ENCODE measurements at places on chromosomes 12 and 14. TPM values are rescaled to one million over a fixed set of nuclear protein-coding genes. Genes with fewer than 3 reads are reported as not detected.

Gene MANSC4
- not detected for total RNA-seq

DNA sequence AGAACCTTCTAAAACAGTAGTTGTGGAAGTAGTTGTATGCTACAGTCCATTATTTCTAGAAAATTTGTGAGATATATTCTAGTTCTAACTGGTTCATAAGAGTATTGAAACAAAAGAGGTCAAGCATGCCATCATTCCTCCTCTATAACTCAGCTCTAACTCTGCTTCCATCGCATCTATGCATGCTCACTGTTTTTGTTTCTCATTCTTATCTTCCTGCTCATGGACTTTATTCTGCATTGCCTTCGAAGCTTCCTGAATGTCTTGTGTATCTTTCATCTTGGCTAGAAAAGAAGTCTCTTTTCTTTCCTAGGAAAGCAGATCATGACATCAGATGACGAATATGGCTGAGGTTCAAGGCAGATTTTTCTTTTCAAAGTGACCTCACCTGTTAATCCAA, 402 bp downstream of the LMNTD1 start:
- H3K27ac ChIP-seq, result no peak overlapping the region
- no peak overlapping the region for H3K4me3 ChIP-seq
- no peaks in the 10 kb centered on the region for H3K27me3 ChIP-seq
- no peaks in the 10 kb centered on the region for H3K36me3 ChIP-seq
- H3K4me1 ChIP-seq, result peaks cover 8% of the 10 kb centered on the region
- no peak for DNase-seq

GRCh38 chr12:19759227-19759626, 319.9 kb downstream of the AEBP2 start:
- peaks cover 59% of the 10 kb centered on the region for H3K4me1 ChIP-seq
- no peak overlapping the region for H3K4me3 ChIP-seq

GRCh38 chr14:103118663-103119404, 4.4 kb upstream of the TNFAIP2 start:
- H3K4me3 ChIP-seq, result no peak overlapping the region
- H3K36me3 ChIP-seq, result no peaks in the 10 kb centered on the region
- DNase-seq, result no peak
- H3K27ac ChIP-seq, result no peak overlapping the region
- H3K27me3 ChIP-seq, result no peaks in the 10 kb centered on the region
- H3K4me1 ChIP-seq, result peaks cover 17% of the 10 kb centered on the region

Measured in osteocyte (in vitro differentiated cells).